Tibial artery (tissue), 4 donors: ENCODE measurements at places on chromosomes 11 and 22.

- no peak for DNase-seq
These were observed 83.5 kb downstream of the ACER3 start for GRCh38 chr11:76944225-76944624.

GRCh38 chr11:7567311-7567710 lies 53.5 kb downstream of the PPFIBP2 start:
- DNase-seq: no peak

GRCh38 chr22:38291201-38291777 lies 18.5 kb upstream of the TMEM184B start:
- no peak for DNase-seq

DNA sequence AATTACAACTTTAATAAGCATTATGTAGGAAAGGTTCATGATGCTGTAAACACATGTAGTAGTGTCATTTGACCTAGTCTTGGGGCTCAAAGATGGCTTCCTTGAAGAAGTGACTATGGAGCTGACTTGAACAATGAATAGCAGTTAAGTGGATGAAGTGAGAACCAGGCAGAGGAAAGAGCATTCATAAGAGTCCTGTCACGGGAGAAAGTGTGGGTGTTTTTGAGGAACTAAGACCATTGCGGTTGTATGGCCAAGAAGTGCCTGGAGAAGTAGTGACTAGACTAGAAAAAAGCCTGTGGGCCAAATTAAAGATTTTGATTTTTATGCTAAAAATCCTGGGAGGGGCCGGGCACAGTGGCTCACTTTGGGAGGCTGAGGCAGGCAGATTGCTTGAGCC lies 7.2 kb upstream of the IL18BP start:
- DNase-seq: no peak

- DNase-seq: no peak
These were observed 626.3 kb downstream of the TBC1D22A start for GRCh38 chr22:47388778-47389177.

DNA sequence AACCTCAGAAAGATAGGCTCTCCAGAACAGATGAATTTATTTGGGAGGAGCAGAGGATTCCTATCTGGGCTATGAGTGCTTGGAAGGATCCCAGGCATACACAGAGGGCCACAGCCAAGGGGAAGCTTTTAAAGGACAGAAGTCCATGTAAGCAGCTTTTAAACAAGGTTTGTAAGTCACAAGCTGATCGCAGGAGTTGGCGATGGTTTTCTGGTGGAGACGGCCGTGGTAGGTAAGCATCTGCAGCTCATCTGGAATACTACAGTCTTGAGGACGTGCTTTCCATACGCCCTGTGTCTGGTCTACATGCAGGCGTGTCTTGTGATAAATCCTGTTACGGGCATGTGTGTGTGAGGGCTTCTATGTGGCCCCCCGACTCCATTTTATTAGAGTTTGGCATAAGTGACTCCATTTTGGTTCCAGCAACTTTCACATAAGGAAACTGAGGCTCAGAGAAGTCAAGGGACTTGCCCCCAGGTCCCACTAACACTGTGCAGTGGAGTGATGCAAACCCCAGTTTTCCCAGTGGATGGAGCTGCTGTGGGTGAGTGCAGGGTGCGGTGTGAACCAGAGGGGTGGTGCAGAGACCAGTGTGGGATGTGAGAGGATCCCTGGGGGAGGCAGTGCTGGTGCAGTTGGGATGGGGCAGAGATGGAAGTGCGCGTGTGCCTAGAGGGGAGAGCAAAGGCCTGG lies 11.8 kb upstream of the ACY3 start:
- peak; percentile 29 for DNase-seq

GRCh38 chr11:34238966-34239365 lies 118.8 kb downstream of the ABTB2 start:
- DNase-seq: no peak

- no peak for DNase-seq
These were observed 234.3 kb downstream of the TBC1D22A start for GRCh38 chr22:46996595-46997310.

- DNase-seq: no peak
These were observed 47.0 kb downstream of the TNRC6B start for GRCh38 chr22:40224702-40225101.

DNA sequence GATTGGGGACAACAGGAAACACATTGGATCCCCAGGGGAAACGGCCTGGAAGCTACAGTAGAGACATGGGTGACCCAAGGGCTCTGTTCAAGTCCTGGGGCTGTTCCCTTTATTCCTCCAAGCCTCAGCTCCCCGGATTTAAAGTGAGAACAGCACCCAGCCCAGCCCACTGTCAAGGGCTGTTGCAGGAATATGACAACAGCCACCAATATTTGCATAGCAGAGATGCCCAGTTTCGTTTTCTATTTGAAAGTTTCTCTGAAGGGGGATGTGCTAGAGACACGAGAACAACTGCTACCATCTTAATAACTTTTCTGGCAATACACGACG lies 81.1 kb upstream of the WNT7B start:
- DNase-seq: peak; percentile 84

GRCh38 chr22:35921777-35922176 lies 106.8 kb downstream of the RBFOX2 start:
- peak; percentile 77 for DNase-seq

- DNase-seq: no peak
These were observed 16.5 kb downstream of the ATP6V1E1 start for GRCh38 chr22:17612057-17612456.
